GM19239 (cell line): ENCODE measurements at places on chromosomes 5 and 9.

DNA sequence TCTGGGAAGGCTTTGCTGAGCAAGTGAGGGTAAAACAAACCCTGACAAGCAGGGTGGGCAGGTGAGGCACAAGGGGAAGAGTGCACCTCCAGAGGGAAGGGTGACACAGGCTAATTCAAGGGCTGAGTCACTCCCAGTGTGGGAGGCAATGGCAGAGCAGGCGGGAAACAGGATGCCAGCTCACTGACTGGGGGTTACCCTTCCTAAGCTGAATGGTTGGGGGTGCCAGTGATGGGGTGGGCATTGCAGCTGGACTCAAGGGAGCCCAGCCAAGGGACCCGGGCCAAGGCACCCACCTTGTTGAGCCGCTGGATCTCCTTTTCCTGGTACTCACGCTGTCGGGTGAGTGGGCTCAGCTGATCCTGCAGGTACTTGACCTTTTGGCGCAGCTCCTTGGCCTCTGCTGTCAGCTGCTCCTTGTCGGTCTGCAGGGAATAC is 18.4 kb downstream of the GPX3 start:
- DNase-seq: no peak

GRCh38 chr5:150105928-150106615 is 19.7 kb upstream of the CSF1R start:
- DNase-seq: no peak

- no peak for DNase-seq
Observed at GRCh38 chr5:129459777-129460671, at the start of gene ADAMTS19. Gene ADAMTS19, plus strand, starts transcription at chr5:129460298. Its CDS starts 94 bp downstream, at chr5:129460392.

DNA sequence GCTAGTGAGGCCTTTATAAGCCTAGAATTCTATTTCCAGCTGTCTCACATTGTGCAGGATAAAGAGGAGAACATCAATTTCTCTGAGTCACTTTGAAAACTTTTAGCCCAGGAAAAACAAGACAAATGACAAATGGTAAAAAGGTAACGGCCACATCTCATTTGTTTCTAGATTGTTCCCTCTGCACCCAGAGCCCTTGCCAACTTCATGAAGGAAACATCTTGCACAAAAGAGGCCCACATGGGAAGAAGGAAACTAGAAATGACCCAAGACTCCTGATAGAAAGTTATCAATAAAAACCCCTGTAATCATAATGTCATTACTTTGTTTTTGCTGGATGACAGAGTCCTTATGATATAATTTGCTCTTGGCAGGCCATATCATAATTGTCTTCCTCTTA is 5.3 kb downstream of the DPYSL3 start:
- DNase-seq: no peak

GRCh38 chr9:99820685-99821395 is 845 bp upstream of the NR4A3 start:
- DNase-seq: no peak

- no peak for DNase-seq
Observed at GRCh38 chr5:16265141-16265540, 85.5 kb upstream of the MARCHF11 start.

GRCh38 chr5:11364531-11364930 is 539.7 kb downstream of the CTNND2 start:
- no peak for DNase-seq

GRCh38 chr9:108864446-108864845 is 2.4 kb downstream of the ACTL7A start:
- DNase-seq: no peak

DNA sequence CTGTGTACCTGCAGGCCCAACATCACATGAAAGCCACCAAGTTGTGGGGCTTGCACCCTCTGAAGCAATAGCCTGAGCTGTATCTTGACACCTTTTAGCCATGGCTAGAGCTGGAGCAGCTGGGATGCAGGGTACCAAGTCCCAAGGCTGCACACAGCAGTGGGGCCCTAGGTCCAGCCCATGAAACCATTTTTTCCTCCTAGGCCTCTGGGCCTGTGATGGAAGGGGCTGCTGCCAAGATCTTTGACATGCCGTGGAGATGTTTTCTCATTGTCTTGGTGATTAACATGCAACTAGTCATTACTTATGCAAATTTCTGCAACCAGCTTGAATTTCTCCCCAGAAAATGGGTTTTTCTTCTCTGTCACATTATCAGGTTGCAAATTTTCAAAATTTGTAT is 387.2 kb upstream of the RIOK2 start:
- DNase-seq: no peak

DNA sequence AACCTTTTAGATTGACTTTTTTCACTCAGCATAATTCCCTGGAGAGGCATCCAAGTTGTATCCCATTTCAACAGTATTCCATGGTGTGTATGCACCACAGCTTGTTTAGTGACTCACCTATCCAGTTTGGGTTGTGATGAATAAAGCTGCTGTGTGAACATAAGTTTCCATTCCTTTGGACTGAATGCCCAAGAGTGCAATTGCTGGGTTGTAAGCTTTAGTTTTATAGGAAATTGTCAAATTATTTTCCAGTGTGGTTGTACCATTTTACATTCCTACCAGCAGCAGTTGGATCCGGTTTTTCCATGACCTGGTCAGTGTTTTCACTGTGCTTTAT is 60.9 kb upstream of the TMED7 start:
- no peak for DNase-seq

- no peak for DNase-seq
Observed at GRCh38 chr9:23538067-23538402, 288.0 kb downstream of the ELAVL2 start.

- DNase-seq: no peak
Observed at GRCh38 chr5:10195301-10195700, 54.4 kb downstream of the ATPSCKMT start.

GRCh38 chr5:535846-536698 is 11.8 kb upstream of the SLC9A3 start:
- no peak for DNase-seq

DNA sequence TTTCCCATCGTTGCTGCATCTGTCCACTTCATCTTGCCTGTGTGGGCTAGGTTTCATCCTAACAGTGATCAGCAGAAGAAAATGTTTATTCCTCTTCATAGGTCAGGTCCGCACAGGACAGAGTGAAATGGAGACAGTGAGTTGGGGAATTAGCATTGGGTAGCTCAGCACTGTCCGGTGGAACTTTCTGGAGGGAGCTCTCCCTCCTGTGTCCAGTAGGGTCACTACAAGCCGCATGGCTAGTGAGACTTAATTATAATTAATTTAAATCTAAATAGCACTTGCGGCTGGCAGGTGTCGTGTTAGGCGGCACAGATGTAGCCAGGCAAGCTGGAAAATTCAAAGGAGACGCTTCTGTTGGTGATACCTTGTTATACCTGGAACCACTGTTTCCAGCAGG is 48.4 kb downstream of the CFAP77 start:
- DNase-seq: no peak

- DNase-seq: no peak
Observed at GRCh38 chr5:10600626-10601245, 36.9 kb downstream of the ANKRD33B start.

DNA sequence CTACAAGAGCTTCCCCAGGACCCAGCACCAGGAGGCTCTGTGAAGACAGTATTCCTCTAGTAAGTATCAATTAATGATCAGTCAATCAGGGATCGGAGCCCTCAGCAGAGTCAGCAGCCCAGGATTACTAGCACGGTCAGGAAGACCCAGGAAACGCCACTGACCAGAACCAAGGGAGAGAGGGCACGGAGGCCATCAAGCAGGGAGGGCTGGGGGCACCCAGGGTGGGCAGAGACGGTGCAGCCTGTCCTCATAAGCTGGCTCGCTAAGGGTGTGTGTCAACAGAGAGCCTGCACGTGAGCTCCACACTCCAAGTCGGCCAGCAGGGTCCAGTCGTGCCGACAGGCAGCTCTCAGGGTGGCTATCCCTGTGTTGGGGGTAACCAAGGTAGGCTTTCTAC is 29.0 kb downstream of the VAV2 start:
- DNase-seq: no peak

GRCh38 chr5:136998854-136999357 is 500.2 kb downstream of the SPOCK1 start:
- DNase-seq: no peak

GRCh38 chr5:1294835-1295649 is at the start of gene TERT:
Gene TERT, minus strand, starts transcription at chr5:1295068. Its CDS starts 79 bp downstream, at chr5:1294989.
- no peak for DNase-seq

DNA sequence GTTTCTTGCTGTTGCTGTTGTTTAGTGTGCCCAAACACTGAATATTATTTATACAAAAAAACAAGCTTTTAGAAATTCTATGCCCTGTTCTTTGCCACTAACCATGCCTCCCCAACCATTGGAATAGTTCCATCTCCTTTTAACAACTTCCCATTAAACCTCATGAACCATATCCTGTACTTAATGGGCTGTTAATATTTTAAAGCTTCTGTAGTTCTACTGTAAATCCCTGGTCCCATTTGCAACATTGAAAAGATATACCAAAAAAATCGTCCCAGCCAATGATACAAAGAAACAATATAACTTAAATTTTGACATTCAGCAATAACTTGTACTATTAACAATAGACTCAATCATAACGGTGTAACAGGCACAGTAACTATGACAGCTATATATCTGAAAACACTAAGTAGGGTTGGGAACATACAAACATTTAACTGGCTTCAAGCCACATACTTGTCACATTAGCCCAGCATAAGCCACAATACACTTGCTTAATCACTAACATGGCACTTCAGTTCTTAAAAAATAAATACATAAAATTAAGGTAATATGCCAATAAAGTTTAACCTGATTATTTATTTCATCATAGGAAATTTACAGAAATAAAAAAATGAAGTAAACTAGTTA is 86.1 kb downstream of the ADAMTS6 start:
- DNase-seq: no peak

DNA sequence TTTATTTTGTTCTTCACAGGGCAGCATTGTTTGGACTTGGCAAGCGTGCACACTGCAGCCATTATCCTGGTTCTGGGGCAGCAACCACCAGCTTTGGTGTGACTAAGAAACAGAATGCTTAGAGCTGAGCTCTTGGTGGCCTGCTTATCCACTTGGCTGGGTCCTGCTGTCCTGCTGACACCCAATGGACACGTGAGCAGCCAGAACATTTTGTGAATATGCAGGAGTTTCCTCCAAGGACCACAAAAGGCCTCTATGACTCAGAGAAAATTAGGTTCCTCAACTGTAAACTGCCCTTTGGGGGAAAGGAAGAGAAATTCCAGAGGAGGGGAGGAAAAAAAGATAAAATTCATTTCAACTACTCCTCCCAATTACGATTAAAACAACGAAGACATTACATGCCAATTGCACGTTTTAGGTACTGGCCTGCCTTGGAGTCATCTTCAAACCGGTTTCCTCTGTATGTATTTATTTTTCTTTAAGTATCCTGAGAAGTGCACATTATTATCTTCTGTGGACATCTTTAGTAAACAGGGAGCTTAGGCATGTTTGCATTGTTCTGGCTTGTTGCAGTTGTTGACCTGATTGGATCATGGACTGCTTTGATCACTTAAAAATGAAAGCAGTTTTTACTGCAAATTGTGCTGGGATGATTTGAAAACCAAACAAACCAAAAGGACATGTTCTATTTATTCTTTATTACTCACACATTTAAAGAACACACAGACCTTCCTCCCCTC is 82.3 kb upstream of the TLE4 start:
- no peak for DNase-seq

DNA sequence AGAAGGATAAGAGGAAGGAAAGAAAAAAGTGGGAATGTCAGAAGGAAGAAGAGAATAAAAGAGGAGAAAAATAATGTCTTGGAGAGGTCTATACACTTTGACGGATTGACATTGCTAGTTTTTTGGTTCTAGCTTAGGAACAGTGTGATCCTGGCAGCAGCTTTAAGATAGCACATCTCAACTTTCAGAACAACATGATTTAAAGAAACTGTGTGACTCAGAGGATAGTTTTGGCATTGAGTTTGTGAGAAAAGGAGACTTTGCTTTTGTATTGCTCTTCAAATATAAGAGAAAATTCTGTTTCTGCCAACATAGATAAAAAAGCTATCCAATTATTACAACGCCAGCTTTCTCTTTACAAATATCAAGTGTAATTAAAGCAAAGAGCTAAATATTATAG is 260.7 kb upstream of the ARRDC3 start:
- DNase-seq: no peak

DNA sequence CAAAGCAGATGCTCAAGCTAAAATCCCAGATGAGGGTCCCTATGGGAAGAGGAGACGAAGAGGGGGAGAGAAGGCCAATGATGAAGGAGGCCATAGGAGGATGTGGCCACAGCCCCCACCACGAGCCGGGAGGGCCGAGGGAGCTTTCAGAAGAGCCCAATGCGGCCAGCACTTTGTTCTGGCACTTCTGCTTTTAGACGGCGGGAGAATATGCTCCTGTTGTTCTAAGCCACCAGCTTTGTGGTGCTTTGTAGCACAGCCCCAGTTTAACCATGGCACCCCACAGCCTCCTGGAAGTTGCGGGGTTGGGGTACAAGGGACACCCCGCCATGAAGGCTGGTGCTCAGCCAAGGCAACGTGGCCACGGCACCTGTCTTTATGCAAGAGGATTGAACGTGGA is 33.4 kb downstream of the LPCAT1 start:
- no peak for DNase-seq

- DNase-seq: no peak
Observed at GRCh38 chr9:20312732-20313131, 309.6 kb downstream of the MLLT3 start.

GRCh38 chr5:123350742-123351141 is 72.5 kb downstream of the CEP120 start:
- no peak for DNase-seq

- no peak for DNase-seq
Observed at GRCh38 chr9:131579789-131580211, 34.5 kb downstream of the PRRT1B start.

DNA sequence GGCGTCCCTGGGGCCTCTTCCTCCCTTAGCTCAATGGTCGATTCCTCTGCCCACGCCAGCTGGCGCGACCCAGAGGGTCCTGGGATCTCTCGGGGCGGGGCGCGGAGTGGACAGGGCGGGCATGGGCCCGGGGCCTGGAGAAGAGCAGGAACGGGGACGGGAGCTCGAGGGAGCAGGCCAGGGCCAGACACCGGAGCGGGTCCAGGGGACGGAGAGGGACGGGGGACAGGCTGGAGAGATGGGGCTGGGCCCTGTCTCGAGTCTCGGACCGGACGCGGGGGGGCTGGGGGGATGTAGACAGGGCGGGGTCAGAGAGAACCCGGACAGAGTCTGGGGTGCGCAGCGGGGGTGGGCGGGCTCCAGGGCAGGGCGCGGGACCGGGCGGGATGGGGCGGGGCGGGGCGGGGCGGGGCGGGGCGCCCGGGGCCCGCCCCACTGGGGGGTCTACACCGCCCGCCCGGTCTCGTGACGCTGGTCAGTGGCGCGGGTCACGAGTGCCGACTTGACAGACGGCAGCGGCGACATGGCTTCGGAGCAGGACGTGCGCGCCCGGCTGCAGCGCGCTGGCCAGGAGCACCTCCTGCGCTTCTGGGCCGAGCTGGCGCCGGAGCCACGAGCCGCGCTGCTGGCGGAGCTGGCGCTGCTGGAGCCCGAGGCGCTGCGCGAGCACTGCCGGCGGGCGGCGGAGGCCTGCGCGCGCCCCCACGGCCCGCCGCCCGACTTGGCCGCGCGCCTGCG is at the start of gene UAP1L1:
Gene UAP1L1 (plus strand): TSS at position 508 of the 738 bp plus-strand sequence. CDS start 16 bp downstream, at position 524.
- DNase-seq: peak; percentile 80

GRCh38 chr5:42691413-42691937 is 65.1 kb upstream of the CCDC152 start:
- no peak for DNase-seq
